ENCODE measurements at places on chromosomes 16 and 17. TPM values are rescaled to one million over a fixed set of nuclear protein-coding genes. Genes with fewer than 3 reads are reported as not detected.

GRCh38 chr16:58462499-58462996 lies 37.4 kb upstream of the NDRG4 start:
- DNase-seq = no peak

Gene CRHR1
- total RNA-seq = 1.2 TPM

Gene SCIMP
- total RNA-seq = not detected

DNA sequence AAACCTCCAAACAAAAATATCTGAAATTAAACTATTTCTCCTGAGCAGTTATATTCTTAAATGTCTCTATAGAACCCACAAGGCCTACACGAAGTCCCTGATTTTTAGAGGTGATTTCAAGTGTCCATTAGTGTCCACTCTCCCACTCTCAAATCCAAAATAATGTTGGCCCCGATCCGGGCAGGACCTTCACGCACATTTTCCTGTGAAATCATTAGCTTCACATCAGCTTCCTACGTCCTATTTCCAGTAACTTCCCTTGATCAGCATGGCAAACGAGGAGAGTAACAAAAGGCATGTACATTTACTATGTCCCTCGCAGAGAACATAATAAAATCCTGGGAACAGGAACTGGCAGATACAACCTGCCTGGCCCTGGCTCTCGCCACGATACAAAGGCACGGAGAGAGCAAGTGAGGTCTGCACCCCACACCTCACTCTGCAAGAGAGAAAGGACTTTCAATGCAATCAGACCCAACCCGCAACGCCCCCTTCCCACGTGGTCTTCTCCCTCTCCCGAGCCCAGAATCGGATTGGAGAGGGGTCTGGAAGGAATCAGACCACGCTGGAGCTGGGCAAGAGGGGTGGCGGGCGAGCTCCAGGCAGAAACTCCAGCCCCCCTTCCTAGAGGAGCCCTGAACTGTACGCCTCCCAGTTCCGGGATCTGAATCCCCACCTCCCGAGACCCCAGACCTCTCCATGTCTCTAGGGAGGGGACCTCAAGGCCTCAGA lies 17.5 kb upstream of the C17orf78 start:
- DNase-seq = peak; percentile 45

Gene ABCC11
- not detected for total RNA-seq

GRCh38 chr16:21226749-21227148 lies 6.8 kb upstream of the ANKS4B start:
- DNase-seq = no peak

- DNase-seq = no peak
Measured at GRCh38 chr17:15122857-15123256, 142.3 kb downstream of the PMP22 start.

GRCh38 chr16:10883004-10883403 lies 6.0 kb downstream of the CIITA start:
- no peak for DNase-seq

- no peak for DNase-seq
Measured at GRCh38 chr17:80835816-80836657, 155.6 kb upstream of the CHMP6 start.

- no peak for DNase-seq
Measured at GRCh38 chr17:4502466-4503154, 3.9 kb downstream of the SPNS2 start.

GRCh38 chr16:89098767-89099430 lies 5.2 kb downstream of the ACSF3 start:
- DNase-seq = no peak

GRCh38 chr16:4395055-4395726 lies 21.2 kb downstream of the CORO7 start:
- no peak for DNase-seq

GRCh38 chr16:81796035-81796434 lies 16.9 kb downstream of the PLCG2 start:
- DNase-seq = no peak

DNA sequence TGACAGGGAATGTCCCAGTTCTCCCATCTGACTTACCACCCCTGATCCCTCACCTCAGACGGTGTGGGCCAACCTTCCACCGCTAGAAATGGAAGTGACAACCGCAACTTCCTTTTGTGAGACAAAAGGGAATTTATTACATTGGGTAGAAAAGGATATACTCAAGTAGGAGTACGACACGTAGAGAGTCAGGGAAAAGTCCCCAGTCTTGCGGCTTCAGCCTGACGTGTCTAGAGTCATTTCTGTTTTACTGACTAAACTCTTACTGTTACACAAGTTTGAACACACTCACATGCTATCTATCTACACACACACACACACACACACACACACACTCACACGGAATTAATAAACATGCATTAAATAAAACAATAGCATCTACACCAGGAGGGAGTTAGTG lies 178.9 kb downstream of the COPRS start:
- no peak for DNase-seq

DNA sequence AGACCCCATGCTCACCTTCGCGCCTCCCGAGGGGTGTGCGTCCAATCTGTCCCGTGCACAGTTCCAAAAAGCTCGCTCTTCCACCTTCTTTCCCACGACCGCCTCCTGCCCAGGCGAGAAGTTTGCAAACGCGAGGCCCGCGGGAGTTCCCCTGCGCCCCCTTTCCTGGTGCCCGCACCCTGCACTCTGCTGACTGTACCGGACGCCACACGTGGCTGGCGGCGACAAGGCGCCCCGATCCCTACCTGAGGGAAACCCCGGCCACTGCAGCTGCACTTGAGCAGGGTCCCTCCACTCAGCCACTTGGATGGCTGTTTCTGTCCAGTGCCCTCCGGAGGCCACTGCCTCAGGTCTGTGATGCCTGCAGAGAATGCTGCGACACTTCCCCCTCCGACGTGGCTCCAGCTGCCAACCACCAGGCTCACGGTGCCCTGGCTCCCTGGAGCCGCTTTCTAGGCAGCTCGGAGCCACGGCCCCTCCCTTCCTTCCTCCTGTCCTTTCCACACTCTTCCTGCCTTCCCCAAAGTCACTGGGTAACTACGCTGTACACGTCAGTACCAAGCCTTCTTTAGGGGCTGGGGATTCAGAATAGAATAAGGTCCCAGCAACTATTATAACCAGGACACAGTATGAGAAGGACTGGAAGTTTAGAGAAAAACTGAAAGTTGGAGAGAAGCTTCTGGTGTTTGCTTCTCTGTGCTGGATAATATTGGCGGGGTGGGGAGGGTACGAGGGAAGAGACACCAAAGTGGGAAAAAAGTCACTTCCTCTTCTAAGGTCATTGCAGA lies at the start of gene MLKL:
TSS of gene MLKL (minus strand) at position 425 of the 788 bp plus-strand sequence. CDS start 5,105 bp downstream, outside the sequence.
- peak; percentile 44 for DNase-seq

DNA sequence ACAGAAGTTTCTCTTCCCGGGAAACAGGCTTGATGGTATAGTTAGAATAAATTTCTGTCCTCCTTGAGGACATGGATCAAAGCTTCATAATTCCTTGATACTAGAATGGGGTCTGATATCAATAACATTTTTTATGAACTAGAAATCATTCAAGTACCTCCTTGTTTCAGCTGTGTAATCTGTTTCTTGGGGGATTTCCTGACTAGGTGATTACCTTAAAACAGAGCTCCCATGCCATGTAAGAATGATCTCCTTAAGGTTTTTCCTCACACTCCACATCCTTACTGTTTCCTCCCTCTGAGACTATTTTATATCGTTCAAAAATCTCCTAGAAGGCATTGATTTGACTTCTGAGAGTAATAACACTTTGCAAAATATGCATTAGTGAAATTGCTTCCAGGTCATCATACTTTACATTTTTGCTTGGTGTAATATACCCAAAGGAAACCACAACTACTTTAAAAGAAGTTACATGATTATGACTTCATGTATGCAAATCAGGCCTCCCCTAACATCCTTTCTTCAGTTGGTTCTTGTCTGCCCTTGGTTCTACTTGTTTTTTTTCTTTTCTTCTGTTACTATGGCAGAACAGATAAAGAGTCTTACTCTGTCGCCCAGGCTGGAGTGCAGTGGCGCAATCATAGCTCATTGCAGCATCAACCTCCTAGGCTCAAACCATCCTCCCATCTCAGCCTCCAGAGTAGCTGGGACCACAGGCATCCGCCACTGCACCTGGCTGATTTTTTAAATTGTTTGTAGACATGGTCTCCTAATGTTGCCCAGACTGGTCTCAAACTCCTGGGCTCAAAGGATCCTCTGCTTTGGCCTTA lies 388.8 kb downstream of the ZFHX3 start:
- no peak for DNase-seq

GRCh38 chr17:27793168-27793905 lies 7.0 kb downstream of the NOS2 start:
- no peak for DNase-seq

DNA sequence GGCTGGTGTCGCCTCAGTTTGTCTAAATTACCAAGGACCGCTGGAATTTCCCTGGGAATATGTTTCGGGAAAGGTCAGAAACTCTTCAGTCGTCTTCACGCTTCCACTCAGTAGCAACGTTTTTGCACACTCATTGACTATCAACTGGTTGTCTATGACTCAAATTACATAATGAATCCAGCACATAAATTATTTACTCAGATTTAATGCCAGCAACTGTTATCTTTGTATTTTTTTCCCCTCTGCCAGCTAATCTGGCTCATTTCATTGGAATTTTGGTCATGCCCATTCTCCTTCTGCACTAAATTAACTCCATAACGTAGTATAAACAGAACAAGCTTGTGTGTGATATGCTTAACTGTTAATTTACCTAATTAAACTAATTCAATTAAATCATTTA lies 372.7 kb upstream of the ZFHX3 start:
- DNase-seq = no peak

Gene PLLP
- 0.17 TPM for total RNA-seq

DNA sequence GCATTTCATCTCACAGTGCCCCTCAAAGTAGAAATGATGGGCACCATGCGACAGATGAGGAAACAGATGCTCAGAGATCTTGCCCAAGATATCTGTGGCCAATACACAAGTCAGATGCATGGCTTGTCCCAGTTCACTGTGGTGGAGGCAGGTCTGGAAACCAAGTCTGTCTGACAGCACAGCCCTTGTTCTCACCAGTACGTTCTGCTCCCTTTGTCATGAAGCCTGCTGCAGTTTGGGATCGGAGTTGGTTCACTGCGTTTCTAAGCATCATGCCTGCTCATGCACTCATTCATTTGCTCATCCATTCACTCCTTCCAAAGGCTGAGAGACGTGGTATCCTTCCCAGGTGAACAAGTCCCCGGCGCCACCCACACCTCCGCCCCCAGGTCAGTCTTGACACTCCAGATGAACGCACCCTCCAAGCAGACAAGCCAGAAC lies 27.2 kb upstream of the MEAK7 start:
- DNase-seq = no peak

Measured in H4 (cell line).